ENCODE measurements at places on chromosomes 12 and 14.

- DNase-seq, result no peak
Measured at GRCh38 chr14:67285876-67286452, 44.7 kb downstream of the PALS1 start.

DNA sequence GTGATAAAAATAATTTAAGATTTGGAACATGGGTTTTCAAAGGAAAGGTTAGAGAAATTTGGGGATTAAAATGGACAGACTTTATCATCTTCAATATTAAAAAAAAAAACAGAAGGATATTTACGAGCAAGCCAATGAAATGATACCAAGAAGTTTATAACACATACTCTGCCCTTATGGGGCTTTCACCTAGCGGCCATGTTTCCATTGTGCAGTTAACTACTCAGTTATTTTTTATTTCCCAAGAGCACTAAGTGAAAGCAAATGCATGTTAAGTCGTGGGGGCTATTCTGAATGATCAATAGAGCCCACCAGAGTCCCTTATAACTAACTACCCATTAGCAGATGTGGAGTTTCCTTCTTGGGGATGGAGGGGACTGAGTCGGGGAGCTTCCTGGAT is 53.9 kb downstream of the ETV6 start:
- no peak for DNase-seq

DNA sequence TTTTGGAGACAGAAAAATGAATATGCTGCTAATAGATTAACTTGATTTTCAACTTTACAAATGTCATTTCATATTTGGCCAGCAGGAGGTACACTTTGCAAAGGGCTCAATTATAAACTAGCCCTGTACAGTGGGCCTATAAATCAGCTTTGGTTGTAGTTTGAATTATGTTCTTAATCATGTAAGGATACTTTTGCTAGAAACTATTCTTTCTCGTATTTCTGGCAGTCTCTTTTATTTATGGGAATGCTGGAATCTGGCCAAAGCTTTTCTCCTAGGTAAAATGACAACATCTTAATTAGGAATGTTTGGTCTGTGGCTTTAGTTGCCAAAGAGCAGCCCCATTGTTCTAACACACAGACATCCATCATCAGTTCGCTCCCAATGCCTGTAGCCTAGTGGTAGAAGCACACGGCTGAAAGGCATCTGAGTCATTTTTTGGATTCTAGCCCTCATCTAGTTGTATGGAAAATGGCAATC is 1322.3 kb upstream of the SEL1L start:
- DNase-seq, result no peak

DNA sequence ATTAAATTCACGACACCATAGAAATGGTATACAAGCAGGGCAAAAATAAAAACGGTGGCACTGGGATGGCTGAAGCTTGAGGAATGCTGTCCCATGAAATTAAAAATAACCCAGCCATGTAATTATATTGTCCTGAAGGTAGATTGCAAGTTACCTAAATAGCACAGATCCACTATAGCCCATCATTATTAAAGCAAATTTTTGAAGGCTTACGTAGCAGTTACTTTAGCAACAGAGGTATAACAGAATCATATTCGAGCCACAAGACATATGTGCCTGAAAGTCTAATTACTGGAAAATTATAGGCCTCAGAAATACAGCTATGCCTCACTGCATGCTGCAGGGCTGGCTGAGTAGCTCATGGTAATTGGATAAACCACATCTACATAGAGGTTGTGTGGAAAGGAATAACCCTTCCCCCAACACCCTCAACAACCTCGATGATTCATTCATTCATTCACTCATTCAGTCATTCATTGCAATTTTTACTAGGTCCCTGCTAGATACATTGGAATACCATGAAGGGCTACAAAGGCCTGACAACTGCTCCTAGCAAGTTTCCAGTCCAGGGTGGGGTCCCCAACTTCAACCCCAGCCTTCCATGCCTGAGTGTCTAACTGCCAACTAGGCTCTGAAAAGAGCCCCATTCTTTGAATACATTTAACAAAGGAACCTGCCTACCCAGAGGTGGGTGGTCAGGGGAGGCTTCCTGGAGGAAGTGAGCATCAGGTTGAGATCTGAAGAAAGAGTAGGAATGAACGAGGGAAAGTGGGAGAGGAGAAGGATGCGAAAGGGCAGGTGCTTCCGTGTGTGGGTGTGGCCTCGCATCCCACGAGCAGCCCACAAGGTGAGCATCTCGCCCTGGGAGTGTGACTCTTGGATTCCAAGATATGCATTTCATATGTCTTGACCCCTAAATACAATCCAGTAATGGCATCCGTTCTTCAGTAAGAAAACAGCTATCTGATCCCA is 18.0 kb upstream of the CMKLR1 start:
- no peak for DNase-seq

- DNase-seq, result no peak
Measured at GRCh38 chr12:44403185-44403584, 472.9 kb downstream of the NELL2 start.

DNA sequence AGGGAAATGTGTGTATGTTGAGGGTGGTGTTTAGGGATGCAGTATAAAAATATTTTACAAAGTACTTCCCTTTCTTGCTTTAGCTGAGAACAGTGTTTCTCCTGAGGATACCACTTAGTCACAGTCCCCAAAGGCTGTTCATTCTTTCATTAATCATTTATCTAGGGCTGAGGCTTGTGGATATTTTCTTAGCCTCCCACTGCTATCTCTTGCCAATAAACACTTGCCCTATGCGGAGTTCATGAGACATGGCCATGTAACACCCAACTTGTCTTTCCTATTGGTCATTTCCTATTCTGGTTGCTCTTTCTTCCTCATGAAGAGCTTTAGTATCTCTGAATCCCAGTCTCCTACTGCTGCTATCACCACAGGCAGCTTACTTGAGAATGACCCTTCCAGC is 75.1 kb downstream of the ETNK1 start:
- no peak for DNase-seq

GRCh38 chr12:53699678-53700025 is 23.8 kb upstream of the ATP5MC2 start:
- DNase-seq, result no peak

GRCh38 chr12:56120158-56120846 is 2.2 kb downstream of the ZC3H10 start:
- DNase-seq, result no peak

- no peak for DNase-seq
Measured at GRCh38 chr12:102093319-102093718, 26.6 kb downstream of the NUP37 start.

GRCh38 chr14:51014625-51015024 is 70.3 kb upstream of the PYGL start:
- DNase-seq, result no peak

DNA sequence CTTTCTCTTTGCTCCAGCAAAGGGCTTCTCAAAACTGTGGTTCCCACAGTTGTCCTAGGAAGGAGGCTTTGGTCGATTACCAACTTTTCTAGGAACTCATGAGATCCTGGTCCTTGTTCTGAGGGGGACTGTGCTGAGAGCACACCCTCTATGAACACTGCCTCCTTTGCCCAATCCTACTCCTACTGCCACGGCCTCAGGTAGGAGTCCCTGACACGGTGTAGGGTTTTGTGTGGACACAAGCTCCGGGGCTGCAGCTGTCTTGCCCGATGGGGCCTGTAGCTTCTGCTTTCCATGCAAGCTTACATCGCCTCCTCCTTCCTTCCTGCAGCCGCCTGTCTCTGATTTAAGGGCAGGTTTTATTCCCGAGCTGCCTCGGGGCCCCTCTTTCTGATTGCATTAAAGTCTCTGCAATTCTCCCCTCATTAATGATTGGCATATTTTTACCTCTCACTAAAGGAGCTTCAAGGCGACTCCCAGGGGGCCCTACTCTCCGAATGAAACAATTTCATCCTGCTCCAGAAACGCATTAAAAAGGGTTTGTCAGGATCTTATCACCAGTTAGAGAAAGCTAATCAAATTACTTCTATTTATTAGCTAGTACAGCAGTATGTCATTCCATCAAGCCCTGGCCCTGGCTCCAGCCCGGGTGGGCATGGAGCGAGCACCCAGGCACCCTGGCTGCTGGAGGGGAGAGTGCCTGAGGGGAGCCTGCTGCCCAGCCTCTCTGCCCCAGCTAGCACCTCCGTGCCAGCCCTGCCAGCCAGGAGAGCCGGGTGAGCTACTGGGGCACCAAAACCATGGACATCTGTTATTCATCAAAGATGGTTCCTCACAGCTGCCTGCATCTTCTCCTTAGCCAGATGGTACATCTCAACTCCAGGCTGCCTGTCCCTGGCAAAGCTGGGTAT is 38.0 kb upstream of the ESRRB start:
- DNase-seq, result no peak

DNA sequence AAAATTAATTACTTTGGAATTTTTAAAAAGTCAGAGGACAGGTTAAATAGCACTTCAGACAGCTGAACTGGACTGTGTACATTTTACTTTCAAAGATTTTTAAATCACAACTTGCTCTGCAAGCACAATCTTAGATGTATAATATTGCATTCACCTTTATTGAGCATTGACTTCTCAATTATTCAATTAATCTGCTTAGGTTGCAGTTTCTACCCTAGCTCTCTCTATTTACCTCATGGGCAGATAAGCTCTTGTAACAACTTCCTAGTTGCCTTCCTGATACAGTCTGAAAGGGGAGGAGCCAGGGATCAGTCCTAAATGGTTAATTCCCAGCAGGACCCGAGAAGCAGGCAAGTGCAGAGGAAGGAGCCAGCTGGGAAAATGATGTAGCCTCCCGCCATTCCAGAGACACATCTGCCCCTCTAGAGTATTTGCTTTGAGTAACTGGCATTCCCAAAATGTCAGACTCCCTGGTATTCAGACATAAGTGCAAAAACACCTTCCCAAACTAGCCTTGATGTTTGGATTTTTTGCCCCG is 302.8 kb downstream of the GALC start:
- no peak for DNase-seq

DNA sequence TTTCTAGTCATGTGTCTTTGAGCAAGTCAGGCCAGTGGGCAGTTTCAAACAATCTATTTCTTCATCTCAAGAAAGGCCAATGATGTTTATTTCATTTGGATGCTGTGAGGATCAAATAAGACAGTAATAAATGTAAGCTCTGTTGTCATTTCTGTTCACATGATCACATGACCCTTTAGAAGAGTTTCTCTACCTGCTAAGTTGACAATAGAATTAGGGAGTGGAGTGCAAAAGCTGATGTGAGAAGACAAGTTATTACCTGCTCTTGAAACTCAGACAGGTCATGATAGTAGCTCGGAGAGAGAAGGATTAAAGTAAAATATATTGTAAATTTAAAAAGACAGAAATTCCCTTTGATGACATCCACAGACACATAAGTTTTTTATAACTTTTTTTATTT is 37.3 kb upstream of the DCN start:
- DNase-seq, result no peak

- no peak for DNase-seq
Measured at GRCh38 chr12:66119229-66119869, 11.2 kb downstream of the LLPH start.

GRCh38 chr12:4439736-4440135 is 5.9 kb downstream of the FGF6 start:
- DNase-seq, result no peak

DNA sequence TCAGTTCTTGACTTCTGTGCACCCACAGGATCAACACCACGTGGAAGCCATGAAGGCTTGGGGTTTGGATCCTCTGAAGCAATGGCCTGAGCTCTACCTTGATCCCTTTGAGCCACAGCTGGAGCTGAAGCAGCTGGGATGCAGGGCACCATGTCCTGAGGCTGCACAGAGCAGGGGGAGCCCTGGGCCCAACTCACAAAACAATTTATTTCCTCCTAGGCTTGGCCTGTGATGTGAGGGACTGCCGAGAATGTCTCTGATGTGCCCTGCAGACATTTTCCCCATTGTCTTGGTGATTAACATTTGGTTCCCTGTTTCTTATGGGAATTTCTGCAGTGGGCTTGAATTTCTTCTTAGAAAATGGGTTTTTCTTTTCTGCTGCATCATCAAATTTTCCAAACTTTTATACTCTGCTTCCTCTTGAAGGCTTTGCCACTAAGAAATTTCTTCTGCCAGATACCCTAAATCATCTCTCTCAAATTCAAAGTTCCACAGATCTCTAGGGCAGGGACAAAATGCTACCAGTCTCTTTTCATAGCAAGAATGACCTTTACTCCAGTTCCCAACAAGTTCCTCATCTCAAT is 288.2 kb downstream of the CCDC59 start:
- no peak for DNase-seq

GRCh38 chr12:6280053-6280469 is 30.4 kb upstream of the PLEKHG6 start:
- DNase-seq, result no peak

DNA sequence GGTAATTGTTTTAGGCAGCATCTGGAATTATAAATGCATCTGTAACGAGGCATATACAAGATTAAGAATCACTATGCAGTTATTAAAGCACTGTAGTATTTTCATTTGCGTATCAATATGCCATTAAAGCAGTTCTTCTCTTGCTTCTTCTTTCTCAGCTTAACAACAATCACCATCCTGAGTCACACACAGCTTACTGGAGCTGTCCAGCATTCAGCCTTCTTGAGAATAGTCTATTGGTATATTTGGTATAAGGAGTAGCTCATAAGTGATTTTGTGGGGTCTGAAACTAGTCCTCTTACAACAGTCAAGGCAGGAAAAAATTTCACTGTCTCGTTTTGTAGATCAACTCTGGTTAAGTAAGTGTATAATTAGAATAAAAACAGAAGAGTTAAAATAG is 523.0 kb upstream of the FOXG1 start:
- DNase-seq, result no peak

GRCh38 chr12:54383041-54383609 is 1.4 kb downstream of the ZNF385A start:
- no peak for DNase-seq

GRCh38 chr14:102344485-102344884 is 18.2 kb downstream of the CINP start:
- DNase-seq, result no peak

DNA sequence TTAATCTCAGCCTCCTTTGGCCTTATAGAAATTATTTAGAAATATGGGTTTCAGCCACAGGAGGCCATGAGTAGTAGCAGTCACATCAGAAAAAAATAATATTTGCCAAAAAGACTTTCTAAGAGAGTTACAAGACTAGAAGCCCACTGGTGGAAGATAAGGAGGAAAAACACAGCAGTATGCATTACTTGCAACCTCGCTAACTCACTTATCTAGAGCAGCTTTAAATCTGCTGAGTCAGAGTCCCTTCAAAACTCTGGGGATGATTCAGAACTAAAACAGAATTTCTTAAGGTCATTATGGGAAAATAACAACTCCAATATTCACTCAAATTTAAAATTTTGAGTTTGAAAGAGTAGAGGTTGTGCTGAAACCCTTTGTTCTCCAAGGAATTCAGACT is 6.2 kb downstream of the OR4K17 start:
- DNase-seq, result no peak

DNA sequence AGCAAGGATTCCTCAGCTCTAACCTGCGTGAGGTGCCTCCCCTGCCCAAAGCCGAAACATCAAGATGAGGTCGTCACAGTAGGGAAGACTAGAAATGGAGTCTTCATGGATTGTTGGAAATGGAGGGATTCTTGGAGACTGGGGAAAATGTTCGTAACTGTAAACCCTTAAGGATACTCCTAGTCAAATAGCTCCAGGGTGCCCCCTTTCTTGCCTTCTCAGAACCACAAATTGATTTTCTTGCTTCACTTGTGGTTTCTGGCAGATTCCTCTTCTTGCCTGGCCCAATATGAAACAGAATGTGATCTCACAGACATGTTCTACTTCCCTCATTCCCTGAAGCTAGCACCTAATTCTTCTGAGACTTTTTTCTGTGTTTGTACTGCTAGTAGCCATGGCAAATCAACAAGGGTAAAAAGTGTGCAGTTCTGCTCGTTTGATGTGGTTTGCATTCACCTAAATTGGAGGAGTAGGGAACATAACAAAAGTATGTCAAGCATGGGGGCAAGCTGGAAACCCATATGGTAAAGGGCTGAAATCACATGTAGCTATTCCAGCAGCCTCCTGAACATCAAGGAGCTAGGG is 332.0 kb downstream of the PAWR start:
- no peak for DNase-seq

GRCh38 chr12:47799357-47799955 is 20.2 kb downstream of the HDAC7 start:
- DNase-seq, result no peak
